ENCODE measurements at places on chromosomes 5 and 9. TPM values are rescaled to one million over a fixed set of nuclear protein-coding genes. Genes with fewer than 3 reads are reported as not detected.
A peak's percentile ranks its signal among the peaks of the same experiment; 100 is the strongest.

GRCh38 chr9:28289746-28290145 is 716.5 kb upstream of the C9orf72 start:
- no peak for DNase-seq

- DNase-seq = no peak
Observed at GRCh38 chr9:34996181-34996904, 6.8 kb downstream of the DNAJB5 start.

- DNase-seq = no peak
Observed at GRCh38 chr5:84791138-84791537, 406.5 kb upstream of the EDIL3 start.

DNA sequence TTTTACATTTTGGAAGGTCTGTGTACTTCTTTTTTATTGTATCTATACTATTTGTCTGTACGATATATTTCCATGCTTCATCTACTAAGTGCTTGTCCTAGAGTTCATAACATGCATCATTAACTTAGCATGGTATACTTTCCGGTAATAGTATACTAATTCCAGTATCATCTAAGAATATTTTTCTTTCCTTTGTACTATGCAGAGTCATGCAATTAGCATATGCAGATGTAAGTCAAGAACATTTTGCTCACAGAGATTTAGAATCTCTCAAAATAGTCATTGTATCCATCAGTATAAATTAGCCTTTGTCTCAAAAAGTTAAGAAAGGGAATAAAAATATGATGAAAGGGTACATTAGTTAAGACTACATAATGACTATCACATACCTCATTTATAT is 770.4 kb upstream of the GRAMD2B start:
- no peak for DNase-seq

DNA sequence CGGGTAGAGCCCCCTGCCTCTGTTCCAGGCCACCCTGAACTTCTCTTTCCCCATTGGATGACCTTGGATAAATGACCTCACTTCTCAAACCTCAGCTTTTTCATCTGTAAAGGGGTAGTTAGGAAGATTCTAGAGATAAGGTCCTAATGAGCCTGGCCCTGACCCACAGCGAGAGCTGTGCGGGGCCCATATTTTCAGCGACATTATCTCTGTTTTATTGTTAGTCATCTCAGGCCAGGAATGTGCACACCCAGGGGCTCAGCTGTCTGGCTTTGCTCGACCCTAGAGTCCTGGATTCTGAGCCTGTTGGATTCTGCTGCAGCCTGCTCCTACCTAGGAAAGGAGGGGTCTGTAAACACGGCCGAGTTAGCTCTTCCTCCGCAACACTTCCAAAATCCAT is 81.2 kb upstream of the LMX1B start:
- DNase-seq = no peak

DNA sequence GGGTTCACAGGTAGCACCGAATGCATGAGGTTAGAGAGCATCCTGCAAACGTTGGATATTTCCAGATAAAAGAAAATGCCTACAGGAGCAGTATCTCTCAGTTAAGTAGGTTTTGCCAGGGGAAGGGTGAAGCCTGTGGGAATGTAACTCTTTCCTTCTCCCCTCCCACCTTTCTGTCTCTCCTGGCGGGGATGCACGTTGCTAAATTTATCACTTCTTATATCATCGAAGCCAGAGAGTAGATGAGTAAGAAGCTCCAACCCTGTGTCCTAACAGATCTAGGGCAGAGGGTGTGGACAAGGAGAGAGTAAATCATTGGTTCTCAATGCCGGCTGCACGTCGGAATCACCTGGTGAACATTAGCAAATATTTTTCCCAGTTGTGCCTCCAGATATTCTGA is 457.5 kb downstream of the ENC1 start:
- DNase-seq = no peak

DNA sequence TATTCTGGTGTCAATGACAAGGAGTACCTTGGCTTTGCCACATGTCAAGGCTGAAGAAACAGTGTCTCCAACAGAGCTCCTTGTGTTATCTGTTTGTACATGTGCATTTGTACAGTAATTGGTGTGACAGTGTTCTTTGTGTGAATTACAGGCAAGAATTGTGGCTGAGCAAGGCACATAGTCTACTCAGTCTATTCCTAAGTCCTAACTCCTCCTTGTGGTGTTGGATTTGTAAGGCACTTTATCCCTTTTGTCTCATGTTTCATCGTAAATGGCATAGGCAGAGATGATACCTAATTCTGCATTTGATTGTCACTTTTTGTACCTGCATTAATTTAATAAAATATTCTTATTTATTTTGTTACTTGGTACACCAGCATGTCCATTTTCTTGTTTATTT is 19.8 kb downstream of the CD274 start:
- DNase-seq = no peak

- no peak for DNase-seq
Observed at GRCh38 chr9:137688725-137689124, 69.9 kb downstream of the EHMT1 start.

- DNase-seq = no peak
Observed at GRCh38 chr5:633501-633955, 21.4 kb downstream of the CEP72 start.

- no peak for DNase-seq
Observed at GRCh38 chr5:120375248-120375647, 88.9 kb upstream of the PRR16 start.

TXNDC8 gene
- not detected for polyA plus RNA-seq

NADK2 gene
- 9.8 TPM for polyA plus RNA-seq

- peak; percentile 50 for DNase-seq
Observed at GRCh38 chr5:159208514-159209437, 577 bp downstream of the RNF145 start.

DNA sequence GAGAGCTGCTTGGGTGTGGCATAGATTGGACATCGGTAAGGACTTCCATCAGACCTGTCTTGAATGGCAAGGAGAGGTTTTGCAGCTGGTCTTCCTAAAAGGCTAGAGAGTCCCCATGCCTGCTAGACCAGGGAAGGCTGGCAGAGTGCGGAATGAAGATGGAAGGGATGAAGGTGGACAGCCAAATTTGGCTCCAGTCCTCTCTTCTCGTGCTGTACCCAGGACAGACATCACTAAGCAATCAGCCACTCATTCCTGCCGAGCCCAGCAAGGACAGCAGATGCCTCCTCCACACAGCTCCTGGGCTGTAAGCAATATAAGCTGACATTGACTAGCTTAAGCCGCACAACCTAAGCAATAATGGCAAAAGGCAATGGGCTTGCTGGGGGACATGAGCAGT is 112.0 kb downstream of the OLFM1 start:
- no peak for DNase-seq

PCDHB15 gene
- 2.3 TPM for polyA plus RNA-seq

DNA sequence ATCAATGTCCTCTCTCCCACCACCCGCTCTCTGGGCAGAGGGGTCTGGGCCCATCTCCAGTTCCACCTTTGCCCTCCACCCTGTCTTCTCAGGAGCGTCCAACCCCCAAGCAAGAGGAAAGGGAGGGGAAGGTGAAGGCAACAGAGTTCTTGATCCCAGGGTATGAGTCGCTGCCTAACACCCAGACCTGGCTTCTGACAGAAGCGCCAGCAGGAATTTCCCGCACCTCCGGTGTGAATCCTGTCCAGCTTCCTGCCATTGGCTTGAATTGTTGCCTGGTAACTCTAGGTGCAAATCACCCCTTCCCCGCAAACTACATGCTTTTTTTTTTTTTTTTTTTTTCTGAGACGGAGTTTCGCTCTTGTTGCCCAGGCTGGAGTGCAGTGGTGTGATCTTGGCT is 84.2 kb upstream of the IER5L start:
- no peak for DNase-seq

GM2A gene
- 18.1 TPM for polyA plus RNA-seq

DNA sequence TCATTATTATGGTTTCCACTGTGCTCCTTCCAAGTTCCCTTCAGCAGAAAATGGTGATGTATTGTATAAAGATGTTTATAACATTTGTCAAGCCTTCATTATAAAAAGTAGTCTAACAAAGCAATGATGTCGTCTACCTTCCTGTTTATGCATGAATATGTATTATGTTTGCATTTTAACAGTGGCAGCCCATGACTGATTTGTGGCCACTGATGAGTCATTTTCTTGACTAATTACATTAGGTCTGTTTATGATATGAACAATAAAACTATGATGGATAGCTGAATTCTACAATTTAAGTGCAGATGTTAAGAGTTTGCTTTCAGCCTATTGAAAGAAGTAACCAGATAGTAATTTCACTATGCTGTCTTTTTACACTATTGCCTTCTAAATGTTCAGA is 75.4 kb upstream of the ADAMTS19 start:
- DNase-seq = no peak

GRCh38 chr5:52531105-52531504 is 256.6 kb upstream of the ITGA1 start:
- no peak for DNase-seq

DNA sequence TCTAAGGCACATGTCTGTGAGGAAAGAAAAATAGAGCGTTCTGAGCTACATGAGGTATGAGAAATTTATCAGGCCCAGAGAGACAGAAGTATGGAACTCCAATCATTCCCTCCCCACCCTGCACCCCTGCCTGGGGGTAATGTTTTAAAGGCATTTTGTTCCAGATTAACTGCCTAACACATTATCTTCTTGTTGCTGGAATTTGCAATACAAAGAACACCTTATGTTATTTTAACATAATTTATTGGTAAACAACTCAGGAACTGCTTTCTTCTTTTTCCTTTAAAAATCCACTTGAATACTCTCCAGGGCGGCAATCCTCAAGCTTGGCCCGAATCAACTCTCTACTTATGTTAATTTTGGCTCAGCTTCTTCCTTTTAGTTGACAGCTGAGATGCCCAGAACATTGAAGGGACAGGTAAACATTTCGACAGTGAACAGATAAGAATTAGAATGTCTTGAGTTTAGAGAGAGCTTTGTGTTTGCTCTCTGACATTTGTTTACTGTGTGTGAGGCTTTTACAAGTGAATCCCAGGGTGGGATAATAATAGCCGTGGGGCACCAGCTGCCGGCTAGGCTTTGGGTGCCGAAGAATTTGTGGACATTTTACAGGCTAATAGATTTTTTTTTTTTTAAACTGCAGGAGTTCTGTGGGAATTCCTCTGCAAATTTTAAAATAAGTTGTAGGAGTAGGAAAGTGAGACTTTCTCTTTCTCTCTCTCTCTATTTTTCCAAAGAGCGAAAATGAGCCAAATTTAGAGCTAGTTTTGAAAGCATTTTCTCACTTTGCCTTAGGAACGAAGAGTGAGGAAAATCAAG is 96.4 kb upstream of the TAF11L2 start:
- DNase-seq = no peak

RAB14 gene
- 24.1 TPM for polyA plus RNA-seq

DNA sequence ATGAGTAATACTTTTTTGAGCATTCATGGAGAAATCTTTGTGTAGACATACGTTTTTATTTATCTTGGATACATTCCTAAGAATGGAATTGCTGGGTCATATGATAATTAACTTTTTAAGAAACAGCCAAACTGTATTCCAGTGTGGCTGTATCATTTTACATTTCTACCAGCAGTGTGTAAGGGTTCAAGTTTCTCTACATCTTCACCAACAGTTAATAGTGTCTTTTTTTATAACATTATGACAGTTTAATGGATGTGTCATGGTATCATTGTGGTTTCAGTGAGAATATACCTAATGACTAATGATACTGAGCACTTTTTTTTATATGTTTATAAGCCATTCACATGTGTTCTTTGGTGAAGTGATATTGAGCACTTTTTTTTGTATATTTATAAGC is 52.4 kb downstream of the NIPBL start:
- no peak for DNase-seq

GRIN3A gene
- polyA plus RNA-seq = 0.06 TPM

DNA sequence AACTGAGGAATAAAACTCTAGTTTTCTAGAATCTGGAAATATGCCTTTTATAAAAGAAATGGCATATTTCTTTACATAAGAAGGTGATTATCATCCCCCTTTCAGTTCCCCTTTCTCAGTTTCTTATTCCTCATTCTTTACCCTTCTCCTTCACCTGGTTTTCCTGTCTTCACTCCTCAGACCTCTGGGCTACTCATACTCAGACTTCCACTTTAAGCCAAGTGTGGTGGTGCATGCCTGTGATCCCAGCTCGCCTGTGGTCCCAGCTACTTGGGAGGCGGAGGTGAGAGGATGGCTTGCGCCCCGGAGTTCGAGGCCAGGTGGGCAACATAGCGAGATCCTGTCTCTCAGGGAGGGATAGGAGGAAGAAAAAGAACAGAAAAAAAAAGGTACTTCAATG is 57.2 kb downstream of the RANBP6 start:
- DNase-seq = no peak

PCDHB14 gene
- 2.2 TPM for polyA plus RNA-seq

Data from heart right ventricle (tissue), 16 donors.